ELF-1 (cell line): ENCODE measurements at places on chromosomes 6 and 20.
A peak's percentile ranks its signal among the peaks of the same experiment; 100 is the strongest.

DNA sequence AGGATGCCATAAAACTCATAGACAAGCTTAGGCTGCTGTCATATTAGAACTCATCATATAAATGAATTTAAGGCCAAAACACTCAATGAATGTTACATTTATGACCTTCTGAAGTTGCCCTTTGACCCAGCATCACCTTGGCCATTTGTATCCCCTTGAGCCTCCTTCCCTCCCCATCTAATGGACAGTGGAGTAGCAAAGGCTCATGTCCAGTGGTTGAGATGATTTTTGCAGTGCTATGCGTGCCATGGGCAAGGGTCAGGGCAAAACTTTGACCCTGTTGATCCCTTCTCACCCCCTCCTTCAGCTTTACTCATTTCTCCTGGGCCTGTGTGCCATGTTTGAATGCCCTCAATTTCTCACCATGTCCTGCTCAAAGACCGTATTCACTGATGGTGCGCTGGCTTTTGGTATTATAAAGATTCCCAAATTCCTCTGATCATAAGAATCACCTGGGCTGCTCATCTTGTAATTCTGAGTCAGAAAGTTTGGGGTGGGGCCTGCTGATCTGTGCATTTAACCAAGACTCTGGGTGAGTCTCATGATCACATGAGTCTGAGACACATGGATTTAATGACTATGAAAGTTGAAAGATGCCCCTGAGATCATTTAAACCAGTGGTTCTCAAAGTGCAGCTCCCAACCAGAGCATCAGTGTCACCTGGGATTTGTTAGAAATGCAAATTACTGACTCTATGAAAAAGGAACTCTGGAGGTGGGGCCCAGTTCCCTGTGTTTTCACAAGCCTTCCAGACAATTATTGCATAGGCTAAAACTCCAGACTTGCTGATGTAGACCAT lies 57.5 kb upstream of the IL20RA start:
- DNase-seq, result no peak

DNA sequence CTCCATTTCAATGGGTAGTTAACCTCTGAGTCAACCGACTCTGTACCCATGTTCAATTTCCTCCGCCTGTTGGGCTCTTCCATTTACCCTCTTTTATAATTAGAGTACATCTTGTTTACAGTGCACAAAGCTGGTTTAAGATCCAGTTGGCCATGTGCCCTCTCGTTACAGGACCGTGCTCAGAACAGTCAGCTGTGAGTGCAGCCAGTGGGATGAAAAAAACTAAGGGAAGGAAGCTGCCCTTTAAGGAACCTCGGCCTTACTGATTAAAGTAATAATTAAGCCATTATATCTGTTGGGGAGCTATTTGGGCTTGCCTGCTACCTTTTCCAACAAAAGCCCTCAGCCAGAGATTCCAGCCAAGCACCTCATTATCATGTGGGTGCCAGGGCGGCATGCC lies 68.8 kb downstream of the TMEM170B start:
- no peak for DNase-seq

DNA sequence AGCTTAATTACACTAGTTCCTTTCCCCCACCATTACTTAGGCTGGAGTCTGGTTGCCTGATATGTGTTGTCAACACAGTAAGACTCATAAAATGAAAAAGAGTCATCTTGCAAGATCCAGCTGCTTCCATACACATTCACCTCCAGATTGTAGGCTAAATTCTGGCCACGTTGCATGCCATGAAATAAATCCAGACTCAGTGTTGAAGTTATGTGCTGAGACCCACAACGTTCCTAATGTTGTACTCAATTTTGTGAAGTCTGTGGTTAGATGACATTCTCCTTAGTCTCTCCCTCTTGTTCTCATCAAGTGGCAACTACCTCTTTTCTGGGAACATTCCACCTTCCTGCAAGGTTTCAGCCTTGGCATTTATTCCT lies 212.3 kb downstream of the LMBRD1 start:
- no peak for DNase-seq

DNA sequence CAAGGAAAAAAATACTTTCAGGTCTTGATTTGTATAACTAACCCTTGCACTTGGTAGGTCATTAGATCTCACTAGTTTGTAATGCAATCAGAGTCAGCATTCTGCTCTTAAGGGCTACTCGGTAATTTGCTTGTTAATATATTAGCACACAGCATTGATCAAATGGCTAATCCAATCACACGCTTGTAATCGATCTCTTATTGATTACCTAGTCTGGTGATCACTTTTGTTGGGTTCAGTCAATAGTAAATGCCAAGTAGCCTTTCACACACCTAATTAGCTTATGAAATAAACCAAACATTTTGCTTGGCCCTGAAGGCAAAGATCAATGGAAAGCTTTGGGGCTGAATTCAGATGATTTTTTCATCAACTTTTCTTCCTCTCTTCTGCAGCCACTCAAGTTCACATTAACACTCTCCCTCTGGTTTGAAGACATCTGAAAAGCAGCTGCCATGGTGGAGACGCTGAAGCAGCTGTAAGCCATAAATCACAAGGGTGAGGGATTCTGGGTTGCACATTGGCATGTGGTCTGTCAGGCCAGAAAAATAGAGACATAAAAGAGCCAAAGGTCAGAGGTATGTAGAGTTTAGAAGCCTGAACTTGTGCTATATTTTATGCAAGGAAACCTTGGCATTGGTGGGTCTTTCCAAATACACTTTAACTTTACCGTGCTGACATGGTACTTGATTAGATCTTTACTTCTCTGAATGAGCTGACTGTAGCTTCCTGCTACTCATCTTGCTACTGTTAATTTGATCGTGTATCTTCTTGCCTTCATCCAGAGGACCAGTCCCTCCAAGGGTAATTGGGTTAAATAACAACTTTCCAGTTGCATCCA lies 234.4 kb downstream of the SIM1 start:
- peak; percentile 23 for DNase-seq

- DNase-seq, result peak; percentile 82
Measured at GRCh38 chr6:42901538-42901957, 14.3 kb upstream of the PTCRA start.
